SK-MEL-5 (cell line): ENCODE measurements at places on chromosomes 16 and 17.
A peak's percentile ranks its signal among the peaks of the same experiment; 100 is the strongest.

DNA sequence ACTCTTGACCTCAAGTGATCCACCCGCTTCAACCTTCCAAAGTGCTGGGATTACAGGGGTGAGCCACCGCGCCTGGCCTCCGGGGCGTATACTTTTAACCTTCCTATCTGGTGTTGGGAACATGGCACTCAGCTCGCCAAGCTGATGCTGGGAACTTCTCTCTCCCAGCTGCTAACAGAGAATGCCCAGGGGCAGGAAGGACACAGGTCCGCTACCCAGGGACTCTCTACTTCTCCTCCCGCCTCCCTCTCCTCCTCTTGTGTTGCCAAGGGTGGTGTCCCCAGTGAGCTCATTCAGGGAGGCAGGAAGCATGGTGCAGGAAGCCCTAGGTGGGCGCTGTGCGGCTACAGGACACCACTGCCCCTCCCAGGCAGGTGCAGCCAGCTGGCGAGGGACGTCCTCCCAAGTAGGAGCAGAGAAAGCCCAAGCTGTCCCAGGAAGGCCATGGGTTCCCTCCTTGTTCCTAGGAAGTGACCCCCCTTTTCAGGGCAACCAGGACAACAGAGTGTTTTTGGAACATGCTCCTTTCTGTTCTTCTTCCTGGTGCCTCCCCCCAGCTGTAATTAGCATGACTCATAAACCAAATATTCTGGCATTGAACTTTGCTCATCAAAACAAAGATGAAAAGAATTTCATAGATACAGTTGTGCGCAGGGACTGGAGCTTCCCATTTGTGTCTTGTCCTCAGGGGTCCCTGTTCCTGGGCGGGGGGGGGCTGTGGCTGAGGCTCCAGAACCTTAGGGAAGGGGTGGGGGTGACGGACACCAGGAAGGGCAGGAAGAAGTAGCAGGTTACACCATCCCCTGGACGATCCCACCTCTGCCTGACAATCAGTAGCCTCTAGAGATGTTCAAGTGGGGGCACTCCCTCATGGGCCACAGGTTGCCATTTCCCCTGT is 2.7 kb downstream of the C1QTNF1 start:
- DNase-seq: peak; percentile 61

DNA sequence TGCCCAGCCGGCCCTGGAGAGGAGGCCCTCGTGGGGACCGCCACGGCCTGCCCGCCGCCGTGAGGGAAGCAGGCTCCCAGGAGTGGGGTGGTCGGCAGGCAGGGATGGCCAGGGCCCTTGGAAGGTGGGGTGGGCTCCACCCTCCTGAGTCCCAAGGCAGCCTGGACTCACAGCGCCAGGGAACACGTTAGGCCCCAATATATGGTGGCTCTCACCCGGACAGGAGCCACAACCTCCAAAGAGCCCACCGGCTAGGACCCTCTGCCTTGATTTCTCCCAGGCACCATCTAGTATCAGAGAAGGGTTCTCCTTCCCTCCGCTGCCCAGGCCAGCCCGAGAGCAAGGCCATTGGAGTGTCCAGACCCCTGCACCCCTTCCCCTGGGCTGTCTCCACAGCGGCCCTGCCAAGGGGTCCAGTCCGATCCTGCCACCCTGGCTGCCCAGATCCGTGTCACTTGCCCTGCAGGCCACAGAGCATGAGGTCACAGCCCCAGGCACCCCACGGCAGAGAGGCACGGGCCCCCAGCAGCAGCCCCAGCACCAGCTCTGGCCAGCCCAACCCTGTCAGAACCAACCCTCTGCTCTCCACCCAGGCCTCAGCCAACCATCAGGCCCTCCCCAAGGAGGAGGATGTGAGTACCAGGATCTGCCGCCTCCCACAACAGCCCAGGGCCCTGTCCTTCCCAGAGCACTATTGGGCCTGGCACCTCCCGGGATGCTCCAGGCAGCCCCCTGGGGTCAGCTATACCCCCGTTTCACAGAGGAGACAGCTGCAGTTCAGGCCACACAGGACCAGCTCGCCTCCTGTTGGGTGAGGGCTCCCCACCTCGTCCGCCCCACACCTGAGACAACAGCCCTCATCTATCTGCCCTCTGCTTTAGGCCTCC is 1.1 kb upstream of the AXIN1 start:
- DNase-seq: no peak

DNA sequence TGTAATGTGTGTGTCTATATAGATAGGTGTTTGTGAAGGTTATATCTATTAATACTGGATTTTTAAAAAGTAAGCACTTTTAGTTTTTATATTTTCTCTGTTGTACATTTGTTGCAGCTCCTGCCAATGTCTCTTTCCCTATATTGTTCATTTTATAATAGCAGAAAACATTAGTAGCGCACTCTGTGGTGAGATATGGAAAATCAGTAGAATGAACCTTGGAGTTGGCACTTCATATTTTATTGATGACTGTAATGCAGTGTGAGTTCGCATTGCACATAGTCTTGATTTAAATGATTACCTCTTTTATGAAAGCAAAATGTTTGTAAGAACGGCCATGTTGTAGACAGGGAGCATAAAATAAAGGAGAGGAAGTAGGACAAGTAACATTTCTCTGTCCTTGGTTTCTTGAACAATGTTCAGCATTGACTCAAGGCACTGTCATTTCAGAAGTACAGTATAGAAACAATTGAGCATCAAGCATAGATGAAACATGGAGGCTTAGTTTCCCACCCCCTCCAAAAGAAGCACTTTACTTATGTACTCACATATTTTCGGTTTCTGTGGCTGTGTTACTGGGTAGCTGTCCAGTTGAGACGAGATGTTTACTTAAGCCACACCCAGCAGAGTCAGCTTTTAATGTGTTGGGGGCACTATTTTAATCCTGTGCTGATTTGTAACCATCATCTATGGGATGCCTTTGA is 74.0 kb downstream of the TANC2 start:
- DNase-seq: no peak

GRCh38 chr16:35182043-35182677 is 1722.7 kb downstream of the TP53TG3F start:
- DNase-seq: no peak

GRCh38 chr17:10652984-10653659 is 4.0 kb downstream of the MYH3 start:
- no peak for DNase-seq

DNA sequence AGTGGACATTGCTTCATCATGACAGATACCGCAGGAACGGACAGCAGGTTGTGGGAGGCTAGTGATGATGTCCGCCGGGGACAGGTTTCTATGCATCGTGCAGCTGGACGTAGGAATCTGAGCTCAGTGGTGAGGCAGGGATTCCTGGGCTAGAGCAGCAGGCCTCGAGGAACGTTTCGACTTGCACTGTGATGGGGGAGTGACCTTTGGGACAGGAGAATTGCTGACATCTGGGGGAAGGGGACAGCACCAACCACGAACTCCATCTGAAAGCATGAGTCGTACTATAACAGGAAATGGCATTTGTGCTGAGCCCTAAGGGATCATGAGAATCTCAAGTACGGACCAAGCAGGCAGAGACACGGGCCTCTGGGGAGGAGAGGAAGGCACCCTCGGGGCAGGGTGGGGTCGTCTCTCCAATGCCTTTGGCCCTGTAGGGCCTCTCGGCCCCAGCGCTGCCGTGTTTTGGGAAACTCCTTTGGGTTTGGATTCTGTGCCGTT is 65.8 kb upstream of the ENDOV start:
- DNase-seq: no peak

DNA sequence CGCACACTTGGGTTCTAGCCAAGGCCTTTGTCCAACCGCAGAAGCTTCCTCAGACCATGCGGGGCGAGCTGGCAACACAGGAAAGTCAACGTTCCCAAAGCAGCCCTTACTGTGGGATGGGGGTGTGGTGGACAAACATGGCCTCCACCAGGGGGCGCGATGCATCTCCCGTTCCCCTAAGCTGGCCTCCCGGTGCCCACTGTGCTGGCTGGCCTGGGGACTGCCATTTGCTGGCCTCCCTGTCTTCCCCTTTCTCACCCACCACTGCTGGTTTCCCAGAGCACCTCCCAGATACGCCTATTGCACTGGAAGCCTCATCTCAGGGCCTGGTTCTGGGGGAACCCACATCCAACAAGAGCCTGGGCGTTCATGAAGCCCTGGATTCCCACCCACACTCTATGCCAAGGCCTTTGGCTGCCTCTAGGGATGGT is 145.3 kb downstream of the IRF8 start:
- peak; percentile 56 for DNase-seq

DNA sequence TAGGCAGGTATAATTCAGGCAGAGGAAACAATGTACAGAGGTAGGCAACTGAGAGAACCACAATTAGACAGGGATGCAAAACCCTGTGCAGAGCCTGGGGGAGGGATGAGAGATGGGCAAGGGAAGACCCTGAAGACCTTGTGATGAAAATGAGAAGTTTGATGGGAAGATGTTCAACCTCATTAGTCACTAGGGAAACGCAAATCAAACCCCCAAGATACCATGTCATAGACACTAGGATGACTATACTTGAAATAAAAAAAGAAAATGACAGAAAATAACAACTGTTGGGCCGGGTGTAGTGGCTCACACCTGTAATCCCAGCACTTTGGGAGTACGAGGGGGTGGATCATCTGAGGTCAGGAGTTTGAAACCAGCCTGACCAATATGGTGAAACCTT is 813.1 kb downstream of the CDH11 start:
- DNase-seq: no peak

GRCh38 chr17:3927628-3928340 is 11.5 kb upstream of the P2RX1 start:
- no peak for DNase-seq

- DNase-seq: no peak
Observed at GRCh38 chr16:3971261-3971660, 90.7 kb upstream of the CREBBP start.

GRCh38 chr17:38705803-38706504 is 881 bp downstream of the MLLT6 start:
- DNase-seq: peak; percentile 74

- DNase-seq: no peak
Observed at GRCh38 chr17:82884341-82884969, 44.6 kb upstream of the ZNF750 start.

GRCh38 chr16:1766701-1767100 is 4.6 kb downstream of the NME3 start:
- DNase-seq: no peak

DNA sequence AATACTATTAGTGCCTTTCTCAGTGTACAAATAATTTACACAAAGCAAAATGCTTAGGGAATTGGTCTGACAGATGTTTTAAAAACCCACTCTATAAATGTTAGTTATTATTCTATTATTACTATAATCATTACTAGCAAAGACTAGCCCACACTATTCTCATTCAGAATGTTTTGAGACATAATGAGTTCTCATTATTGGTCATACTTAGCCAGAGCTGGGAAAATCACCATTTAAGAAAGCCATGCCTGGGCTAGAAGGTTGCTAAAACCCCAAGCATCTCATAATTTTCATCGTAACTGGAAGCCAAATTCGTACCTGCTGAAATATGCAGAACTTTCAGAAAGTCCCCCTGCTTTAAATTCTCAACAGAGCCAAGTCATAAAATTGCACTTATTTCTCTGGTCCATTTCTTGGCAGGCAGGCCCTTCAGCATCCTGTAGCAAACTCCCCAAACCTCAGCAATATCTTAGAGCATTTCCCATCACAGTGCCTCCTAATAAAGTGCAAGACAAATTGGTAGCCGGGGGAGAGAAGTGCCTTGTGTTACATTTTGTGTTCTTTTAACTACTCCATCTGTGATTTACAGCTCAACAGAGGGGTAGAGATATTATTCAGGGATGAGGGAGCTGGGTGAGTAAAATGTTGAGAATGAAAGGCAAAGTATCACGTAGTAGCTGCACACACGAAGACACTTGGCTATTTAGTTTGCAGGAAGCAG is 79.8 kb upstream of the ADAMTS18 start:
- DNase-seq: no peak

DNA sequence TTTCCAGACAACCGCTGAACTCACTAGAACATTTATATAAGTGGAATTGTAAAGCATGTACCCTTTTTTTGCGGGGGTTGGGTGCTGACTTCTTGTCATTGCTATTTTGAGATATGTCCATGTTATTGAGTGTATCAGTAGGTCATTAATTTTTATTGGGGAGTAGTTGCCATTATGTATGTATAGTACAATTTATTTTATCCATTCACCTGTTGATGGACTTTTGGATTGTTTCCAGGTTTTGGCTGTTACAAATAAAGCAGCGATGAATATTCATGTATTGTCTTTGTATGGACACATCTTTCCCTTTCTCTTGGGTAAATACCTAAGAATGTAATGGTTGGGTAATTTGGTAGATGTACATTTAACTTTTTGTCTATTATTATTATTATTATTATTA is 12.7 kb downstream of the NFATC3 start:
- no peak for DNase-seq
